Astrocyte of the spinal cord (primary cell): ENCODE measurements at places on chromosomes 16 and 17.

GRCh38 chr16:1036726-1037393, 35.7 kb upstream of the SSTR5 start:
- DNase-seq: no peak

DNA sequence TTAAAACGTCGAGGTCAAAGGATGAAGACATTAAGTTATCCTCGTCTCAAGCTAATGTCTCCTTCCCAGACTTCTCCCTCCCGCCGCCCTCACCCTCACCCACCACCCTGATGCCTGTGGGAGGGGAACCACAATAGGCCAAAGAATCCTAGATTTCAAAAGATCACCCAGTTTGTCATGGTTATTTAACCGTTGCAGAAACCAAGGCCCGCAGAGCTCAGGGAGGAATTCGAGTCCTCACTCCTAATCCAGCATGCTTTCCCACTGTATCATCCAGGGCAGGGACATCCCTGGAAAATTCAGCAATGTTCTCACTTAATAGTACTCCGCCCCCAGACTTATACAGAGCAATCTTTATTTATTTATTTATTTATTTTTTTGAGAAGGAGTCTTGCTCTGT, 41.8 kb upstream of the MYH10 start:
- no peak for DNase-seq

GRCh38 chr17:6789146-6789545, 13.1 kb downstream of the FBXO39 start:
- DNase-seq: no peak

- DNase-seq: no peak
These were observed 1400.1 kb downstream of the CDH8 start for GRCh38 chr16:60636117-60636516.

GRCh38 chr17:8966926-8967325, 1.4 kb upstream of the PIK3R5 start:
- no peak for DNase-seq

DNA sequence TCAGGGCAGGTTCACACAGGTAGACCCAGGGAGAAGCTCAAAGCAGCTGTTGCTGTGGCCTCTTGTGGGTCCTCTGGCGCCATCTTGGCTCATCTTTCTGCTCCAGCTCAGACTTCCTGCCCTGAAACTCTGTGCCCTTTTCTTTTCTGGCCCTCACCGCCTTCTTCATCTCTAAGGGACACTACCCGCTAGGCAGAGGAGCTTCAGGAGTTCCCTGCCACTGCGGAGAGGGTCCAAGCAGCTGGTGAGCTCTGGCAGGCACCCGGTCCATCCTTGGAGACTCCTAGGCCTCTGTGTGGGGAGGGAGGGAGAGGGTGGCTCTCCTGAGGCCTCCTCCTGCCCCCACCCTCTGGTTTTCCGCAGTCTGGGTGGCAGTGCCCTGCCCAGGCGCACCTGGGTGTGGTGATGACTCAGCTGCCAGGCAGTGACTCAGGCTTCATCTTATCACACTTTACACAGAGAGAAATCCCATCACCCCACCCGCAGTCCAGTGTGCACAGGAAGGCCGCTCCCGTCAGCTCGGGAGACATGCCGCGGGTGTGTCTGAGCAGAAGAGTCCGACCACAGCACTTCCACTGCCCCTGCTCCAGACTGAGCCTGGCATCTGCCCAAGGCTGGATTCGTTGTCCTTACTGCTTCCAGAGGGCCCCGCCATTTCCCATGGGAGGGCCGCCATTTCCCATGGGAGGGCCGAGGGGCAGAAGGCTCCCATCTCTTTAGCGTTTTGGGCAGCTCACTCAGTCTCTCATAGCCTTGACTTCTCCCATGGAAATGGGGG, 7.3 kb downstream of the NT5C start:
- peak; percentile 67 for DNase-seq

DNA sequence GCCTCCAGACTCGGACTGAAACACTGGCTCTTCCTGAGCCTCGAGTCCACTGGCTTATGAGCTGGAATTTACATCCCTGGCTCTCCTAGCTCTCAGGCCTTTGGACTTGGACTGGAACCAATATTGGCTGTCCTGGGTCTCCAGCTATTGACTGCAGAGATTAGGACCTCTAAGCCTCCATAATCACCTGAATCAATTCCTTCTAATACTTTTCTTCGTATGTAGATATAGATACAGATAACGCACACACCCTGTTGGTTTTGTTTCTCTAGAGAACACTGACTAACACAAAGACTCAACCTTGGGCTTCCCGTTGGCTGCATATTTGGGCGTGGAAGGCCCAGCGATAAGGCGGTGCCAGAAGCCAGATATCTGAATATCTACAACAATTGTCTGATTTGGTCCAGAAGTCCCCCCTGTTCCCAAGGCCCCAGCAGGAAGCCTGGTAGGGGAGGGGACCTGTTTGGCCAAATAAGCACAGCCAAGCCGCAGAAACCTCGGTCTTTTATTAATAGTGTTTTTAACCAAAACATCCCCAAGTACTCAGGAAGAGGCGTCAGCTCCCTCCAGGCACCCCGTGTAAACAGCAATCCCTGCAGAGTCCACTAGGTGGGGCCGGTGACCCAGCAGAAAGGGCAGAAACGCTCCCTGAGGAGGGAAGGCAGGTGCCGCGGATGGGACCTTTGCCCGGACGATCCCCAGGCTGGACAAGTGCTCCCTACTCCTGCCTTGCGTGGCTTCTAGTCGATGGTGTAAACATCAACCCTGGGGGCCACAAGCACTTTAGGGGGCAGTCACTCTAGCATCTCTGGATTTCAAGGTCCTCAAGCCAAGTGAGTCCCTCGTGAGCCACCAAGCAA, 57.0 kb downstream of the ABR start:
- peak; percentile 68 for DNase-seq

- DNase-seq: peak; percentile 18
These were observed 2.4 kb downstream of the ZNF768 start for GRCh38 chr16:30523768-30524574.

- DNase-seq: no peak
These were observed 11.0 kb downstream of the PHB1 start for GRCh38 chr17:49403514-49404289.

DNA sequence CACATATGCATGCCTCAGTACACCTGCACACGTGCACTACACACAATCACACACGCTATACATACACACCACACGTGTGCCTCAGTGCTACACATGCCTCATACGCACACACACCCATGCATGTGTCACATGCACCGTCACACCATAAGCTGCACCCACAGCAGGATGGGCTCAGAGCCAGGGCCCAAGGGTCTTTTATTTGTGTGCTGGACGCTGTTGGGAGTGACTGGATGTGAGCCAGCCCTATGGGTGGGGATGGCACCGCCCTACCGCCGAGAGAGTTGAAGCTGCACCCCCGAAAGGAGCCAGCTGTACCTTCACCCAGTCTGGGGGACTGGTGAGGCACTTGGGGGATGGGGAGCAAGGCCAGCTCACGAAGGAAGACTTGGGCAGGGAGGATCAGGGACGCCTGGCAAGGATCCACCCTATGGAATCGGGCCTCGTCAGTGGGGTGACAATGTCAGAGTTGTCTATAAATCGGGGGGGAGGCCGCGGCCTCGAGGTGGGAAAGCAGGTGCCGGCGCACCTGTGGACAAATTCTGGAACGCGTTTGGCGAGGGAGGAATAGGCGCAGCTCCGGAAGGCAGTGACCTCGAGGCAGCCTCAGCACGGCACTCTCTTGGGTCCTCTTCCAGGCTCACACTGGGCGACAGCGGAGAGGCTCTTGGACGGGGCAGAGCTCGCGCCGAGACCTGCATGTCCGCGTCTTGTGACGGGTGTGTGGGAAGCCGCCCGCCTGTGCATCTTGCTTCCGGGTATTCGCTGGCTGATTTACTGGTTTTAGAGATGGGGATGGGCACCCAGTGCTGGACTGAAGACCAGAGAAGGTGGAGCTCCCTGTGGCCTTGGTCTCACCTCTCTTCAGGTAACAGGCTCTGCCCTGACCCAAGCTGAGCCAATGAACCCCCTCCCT, 7.3 kb downstream of the RGS11 start:
- DNase-seq: no peak

GRCh38 chr17:29836643-29837042, 93.4 kb downstream of the SSH2 start:
- DNase-seq: no peak

DNA sequence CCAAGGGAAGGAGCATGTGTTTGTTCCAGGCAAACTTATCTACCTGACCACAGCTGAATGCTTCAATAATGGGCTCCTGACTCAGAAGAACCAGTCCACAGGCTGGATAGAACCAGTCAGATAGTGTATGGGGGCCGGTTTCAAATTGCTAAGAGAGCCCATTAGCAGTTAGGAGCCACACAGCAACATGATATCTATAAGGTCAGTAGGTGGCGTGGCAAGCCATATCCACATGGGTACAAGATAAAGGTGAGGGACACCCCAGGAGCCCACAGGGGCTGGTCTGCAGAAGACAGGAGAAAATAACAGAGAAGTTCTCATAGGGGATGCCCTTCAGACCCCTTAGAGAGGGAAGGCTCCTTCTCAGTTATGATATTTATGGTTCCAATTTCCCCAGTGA, 31.6 kb upstream of the CDRT15 start:
- no peak for DNase-seq
